GM18507 (cell line): ENCODE measurements at places on chromosomes 7 and 10.

GRCh38 chr10:96978621-96979154, 146.6 kb downstream of the LCOR start:
- DNase-seq, result no peak

GRCh38 chr10:73061743-73062142, 34.9 kb downstream of the P4HA1 start:
- DNase-seq, result no peak

- no peak for DNase-seq
These were observed 591.6 kb upstream of the KCND2 start for GRCh38 chr7:119681336-119681735.

GRCh38 chr10:16519250-16519907, 2.3 kb downstream of the C1QL3 start:
- DNase-seq, result no peak

GRCh38 chr10:61973906-61974305, 72.4 kb downstream of the ARID5B start:
- no peak for DNase-seq
